AG09309 (cell line): ENCODE measurements at places on chromosomes 1 and 21.

- no peak for DNase-seq
These were observed 569 bp upstream of the CAPN2 start for GRCh38 chr1:223711747-223712193.

GRCh38 chr1:43577655-43578542, 47.2 kb downstream of the PTPRF start:
- no peak for DNase-seq

DNA sequence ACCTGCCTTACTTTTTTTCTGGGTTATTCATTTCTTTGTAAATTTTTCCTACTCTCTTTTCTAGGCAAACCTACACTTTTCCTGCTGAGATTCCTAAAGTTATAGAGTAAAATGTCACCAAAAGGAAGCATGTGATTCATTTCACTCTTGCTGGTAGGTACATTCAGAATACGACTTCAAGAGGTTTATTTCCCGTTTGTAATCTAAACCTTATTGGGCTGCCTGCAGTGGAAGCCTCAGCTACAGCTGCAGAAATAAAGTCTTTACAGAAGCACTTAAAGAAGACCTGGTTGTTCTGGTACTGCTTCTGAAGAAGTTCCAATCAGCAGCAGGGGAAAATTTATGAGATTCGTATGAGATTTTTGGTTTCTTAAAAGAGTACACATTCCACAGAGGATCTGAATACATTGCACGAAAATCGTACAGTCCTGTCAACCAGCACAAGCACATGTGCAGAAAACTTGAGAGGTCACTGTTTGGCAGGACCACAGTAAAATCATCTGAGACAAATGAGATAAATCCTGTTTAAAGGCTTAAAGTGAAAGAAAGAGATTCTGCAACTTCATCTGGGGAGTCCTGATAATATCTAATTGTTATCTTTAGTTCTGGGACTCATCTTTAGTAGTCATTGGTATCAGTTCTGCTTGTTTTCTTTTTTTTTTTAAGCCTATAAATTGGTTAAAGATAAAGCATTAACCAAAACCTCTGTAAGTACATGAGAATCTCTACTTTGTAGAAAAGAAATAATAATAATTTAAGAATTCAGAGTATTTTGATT, 109.9 kb upstream of the ADGRL2 start:
- DNase-seq, result no peak

GRCh38 chr1:185570962-185571361, 163.2 kb upstream of the HMCN1 start:
- no peak for DNase-seq

DNA sequence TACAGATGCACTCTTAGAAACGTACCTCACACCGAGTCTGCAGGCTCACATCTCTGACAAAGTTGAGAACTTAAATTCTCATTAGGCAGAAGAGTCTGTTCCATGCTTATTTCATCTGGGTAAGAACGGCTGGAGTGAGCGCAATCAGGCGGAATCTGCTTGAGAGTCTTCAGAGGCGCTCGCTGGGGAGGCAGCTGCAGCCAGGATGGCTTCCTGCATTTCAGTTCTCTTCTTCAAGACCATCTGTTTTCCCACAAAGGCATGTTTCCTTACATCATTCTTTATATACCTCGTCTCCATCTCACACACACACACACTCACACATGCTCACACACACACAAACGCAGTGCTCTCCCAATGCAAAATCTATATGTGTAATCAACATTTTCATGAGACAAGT, 497.1 kb downstream of the AJAP1 start:
- no peak for DNase-seq

GRCh38 chr1:223737342-223737741, 25.0 kb downstream of the CAPN2 start:
- DNase-seq, result no peak

- DNase-seq, result no peak
These were observed 8.9 kb upstream of the TNFRSF25 start for GRCh38 chr1:6474815-6475282.

- no peak for DNase-seq
These were observed 23.9 kb downstream of the RUNX3 start for GRCh38 chr1:24905979-24906720.

GRCh38 chr1:147077936-147078605, 94.2 kb downstream of the PRKAB2 start:
- no peak for DNase-seq

- no peak for DNase-seq
These were observed 18.3 kb downstream of the SGIP1 start for GRCh38 chr1:66552287-66552686.
